ENCODE measurements at places on chromosomes 5 and 9. TPM values are rescaled to one million over a fixed set of nuclear protein-coding genes. Genes with fewer than 3 reads are reported as not detected.

DNA sequence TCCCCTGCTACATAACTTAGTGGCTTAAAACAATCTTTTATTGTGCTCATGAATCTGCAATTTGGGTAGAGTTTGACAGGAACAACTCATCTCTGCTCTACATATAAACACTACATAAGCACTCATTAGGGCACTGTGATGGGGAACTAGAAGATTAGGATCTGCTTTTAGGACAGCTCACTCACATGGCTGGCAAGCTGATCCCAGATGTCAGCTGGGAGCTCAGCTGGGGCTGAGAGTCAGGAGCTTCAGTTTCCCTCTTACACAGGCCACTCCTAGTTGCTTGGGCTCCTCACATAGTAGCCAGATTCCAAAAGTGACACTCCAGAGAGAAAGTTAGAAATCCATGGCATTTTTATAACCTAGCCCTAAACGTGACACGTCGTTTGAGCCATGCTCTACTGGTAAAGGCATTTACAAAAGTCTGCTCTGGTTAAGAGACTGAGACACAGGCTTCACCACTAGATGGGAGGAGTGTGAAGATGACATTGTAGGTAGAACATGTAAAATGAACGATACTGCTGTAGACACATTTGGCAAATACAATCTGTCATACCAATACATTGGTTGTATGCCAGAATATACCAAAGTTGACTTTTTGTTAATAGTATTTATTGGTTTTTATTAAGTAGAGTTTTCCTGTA is 23.6 kb downstream of the SCAI start:
- DNase-seq: no peak

SPATA31D4 gene
- not detected for total RNA-seq

NMUR2 gene
- total RNA-seq: not detected

CCIN gene
- total RNA-seq: 0.61 TPM

- no peak for DNase-seq
Observed at GRCh38 chr9:136960212-136960937, 8.3 kb downstream of the LCN12 start.

GRCh38 chr9:111851553-111851952 is 45.1 kb upstream of the UGCG start:
- no peak for DNase-seq

GFI1B gene
- total RNA-seq: 0.05 TPM

ADAMTS12 gene
- total RNA-seq: 9.1 TPM
